Hippocampal formation (tissue), 2 donors: ENCODE measurements at places on chromosomes 7 and 10.
A peak's percentile ranks its signal among the peaks of the same experiment; 100 is the strongest.

DNA sequence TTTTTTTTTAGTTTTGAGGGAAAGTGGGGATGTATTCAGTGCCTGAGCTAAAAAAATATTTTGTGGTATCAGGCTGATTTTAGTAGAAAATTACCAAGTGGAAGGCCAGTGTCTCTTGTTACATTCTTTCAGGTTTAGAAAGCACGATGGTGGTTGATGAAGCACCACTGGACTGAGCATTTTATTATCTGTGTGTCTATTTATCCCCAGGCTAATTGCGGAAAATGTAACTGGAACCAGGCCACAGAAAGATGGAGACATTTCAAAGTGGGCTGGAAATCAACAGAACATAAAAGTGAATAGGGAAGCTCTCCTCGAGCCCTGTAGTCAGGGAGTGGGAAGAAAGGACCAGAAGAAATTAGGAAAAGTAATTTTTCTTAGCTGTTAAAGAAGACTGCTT lies 261.0 kb downstream of the STK31 start:
- no peak for DNase-seq

DNA sequence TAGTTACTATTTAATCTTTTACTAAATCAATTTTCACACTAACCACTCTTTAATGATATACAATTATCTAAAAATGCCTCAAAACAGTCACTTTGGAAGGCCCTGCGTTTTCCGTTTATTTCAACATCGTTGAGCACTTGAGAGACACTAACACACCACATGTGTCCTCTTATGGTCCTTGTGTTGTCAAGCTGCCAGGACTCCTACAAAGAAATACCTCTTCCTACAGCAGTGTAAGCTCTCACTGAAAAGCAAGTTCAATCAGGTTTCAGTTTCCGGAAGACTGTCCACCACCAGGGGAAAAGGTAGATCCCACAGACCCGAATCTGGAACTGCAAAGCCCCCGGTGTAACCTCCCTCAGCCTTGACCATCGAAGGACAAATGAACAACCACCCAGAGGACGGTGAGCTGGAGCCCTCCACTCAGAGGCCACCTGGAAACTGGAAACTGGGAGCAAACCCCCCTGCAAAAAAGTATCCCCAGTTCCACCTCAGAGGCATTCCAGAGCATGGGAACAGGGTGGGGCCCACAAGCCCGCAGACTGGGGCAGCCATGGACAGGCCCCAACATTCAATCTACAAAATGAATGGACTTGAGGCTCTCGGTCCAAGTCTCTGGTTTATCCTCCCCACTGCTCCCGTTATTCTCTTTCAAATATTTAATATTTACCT lies 37.6 kb downstream of the KCNH2 start:
- no peak for DNase-seq

DNA sequence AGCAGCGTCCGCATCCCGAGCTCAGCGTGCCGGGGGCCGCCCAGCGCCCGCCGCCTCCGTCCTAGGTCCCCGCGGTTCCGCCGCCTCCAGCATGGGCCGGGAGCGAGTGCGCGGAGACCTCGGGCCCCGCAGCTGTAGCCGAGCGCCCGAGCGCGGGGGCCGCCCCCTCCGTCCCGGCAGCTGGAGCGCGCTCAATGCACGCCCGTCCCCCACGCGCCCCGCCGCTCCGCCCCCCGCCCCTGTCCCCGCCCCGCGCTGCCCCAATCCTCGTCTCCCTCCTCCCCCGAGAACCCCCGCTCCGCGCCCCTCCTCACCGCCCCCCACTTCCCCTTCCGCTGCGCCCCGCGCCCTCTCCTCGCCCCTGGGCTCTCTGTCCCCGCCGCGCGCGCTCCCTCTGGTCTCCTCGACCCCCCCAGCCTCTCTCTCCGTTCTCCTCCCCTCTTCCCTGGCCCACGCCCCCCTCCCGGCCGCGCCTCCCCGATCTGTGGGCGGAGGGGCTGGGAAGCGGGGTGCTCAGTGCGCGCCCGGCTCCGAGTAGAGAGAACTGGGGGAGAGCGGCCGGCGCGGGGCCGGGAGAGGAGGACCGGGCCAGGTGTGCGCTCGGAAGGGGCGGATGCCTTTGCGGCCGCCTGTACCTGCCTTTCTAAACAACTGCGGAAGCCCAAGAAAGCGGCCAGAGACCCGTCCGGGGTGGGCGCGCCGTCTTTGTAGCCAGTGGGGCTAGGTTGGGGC lies at the start of gene VIPR2:
Gene VIPR2 (minus strand): TSS at position 110 of the 732 bp plus-strand sequence. CDS start 96 bp downstream, at position 14.
- no peak for DNase-seq

DNA sequence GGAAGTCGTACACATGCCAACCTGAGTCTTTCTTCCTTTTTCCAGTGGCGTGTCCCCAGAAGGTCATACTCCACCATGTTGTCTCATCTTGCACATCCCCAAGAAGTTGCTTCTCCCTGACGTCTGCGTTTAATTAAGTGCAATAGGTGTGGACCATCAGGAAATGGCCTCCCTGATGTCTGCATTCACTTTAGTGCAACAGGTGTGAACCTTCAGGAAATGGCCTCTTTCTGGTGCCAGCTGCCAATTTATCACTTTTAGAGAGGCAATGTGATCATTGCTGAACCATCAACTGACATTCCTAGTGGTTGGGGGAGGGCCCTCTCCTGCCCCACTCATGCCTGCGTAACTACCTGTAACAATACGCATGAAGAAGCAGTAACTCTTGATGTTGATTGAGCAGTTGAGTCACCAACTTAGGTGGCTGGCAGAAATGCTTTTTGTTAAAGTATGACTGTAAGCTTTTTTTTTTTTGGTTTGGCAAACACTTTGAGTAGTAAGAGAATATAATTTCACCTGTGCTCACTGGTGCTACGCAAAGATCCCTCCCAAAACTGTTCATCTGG lies 25.8 kb downstream of the SCIN start:
- DNase-seq: no peak

DNA sequence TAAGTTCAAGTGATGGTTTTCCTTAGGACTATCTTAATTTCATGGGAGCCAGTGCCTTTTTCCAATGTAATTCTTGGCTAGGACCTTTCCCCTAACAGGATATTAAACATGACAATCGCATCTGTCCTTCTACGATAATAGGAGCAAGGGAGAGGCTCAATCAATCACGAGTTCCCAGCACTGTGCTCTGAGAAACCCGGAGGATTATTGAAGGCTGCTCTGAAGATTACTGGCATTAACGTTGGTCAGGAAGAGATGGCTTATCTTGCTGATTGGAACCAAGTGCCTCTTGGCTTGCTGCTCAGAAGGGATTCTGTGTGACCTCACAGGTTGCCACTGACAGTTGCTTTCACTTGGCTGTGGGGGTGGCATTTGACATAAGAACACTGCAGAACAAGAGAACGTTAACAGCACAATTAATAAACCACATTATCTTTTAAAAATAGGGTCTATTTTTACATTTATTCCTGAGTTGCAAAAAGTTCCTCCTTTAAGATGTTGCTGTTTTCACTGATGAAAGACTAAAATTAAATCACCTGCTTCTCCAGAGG lies 252.1 kb upstream of the TAC1 start:
- DNase-seq: no peak

- DNase-seq: peak; percentile 18
Observed at GRCh38 chr10:79025199-79025832, 43.5 kb upstream of the ZMIZ1 start.

- DNase-seq: no peak
Observed at GRCh38 chr7:159007364-159007995, 137.2 kb downstream of the VIPR2 start.

DNA sequence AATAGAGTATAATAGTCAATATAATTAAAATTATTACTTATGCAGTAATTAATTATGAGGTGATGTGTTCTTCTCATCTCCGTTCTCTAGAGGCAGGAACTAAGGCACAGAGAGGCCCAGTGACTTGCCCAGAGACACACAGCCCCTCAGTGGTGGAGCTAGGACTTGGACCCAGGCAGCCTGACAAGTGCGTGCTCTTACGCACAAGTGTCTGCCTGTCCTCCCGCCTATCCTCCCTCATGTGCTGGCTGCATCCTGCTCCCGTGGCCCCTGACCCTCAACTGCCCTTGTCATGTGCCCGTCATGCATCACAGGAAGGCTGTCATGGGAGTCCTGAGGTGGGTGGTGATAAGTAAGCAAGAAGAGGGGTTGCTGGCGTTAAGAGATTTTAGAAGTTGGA lies 14.3 kb downstream of the IL2RA start:
- no peak for DNase-seq

DNA sequence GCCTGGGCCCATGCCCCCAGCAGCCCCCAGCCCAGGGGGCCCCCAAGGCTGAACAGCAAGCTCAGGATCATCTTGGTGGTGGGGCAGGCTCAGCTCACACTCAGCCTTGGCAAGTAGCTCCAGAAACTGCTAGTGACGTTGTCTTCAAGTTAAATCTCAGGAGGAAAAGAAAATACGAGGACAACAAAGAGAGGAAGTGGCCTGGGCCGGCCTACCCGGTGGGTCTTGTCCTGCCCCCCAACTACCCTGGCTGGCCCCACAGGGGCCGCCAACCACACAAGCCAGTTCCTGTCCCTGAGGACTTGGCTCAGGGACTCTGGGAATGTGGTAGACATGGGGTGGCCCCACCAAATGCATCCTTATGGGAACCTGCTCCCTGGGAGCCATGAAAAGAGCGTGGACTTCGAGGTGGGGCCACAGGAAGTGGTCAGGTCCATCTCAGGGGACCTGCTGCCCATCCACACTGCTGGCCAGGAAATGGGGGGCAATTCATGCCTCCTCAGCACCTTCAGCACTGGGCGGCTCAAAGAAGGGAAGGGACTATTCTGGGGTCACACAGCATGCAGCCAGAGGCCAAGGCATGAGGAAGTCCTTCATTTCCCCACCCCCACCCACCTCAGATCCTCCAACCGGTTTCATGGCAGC lies at the start of gene MMRN2:
Gene MMRN2 (minus strand): TSS at position 145 of the 645 bp plus-strand sequence. CDS start 74 bp downstream, at position 71.
- no peak for DNase-seq

DNA sequence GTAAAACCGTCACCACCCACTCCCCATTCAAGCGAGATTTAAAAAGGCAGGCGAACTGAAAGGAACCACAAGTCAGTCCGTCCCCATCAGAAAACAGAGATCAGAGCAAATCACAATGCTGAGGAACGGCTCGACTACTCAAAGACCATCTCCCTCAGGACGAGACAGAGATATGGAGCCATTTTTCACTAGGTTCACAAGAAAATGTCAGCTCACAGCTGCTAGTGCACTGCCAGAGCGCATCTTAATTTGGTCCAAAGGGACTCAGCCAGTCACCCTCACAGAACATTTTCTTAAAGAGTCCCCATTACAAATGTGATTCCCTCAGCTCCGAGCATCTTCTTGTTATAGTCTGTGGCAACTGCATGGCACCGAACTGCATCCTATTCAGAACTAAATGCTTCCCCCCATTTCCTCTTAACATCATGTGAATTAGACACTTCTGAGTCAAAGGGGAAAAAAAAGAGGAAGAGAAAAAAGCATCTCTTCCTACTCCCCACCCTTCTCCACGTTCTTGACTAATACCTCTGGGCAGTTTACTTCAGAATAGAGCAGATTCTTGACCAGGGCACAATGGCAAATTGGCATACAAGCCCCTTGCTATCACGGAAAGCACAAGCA lies 683.9 kb downstream of the MAGI2 start:
- peak; percentile 33 for DNase-seq

DNA sequence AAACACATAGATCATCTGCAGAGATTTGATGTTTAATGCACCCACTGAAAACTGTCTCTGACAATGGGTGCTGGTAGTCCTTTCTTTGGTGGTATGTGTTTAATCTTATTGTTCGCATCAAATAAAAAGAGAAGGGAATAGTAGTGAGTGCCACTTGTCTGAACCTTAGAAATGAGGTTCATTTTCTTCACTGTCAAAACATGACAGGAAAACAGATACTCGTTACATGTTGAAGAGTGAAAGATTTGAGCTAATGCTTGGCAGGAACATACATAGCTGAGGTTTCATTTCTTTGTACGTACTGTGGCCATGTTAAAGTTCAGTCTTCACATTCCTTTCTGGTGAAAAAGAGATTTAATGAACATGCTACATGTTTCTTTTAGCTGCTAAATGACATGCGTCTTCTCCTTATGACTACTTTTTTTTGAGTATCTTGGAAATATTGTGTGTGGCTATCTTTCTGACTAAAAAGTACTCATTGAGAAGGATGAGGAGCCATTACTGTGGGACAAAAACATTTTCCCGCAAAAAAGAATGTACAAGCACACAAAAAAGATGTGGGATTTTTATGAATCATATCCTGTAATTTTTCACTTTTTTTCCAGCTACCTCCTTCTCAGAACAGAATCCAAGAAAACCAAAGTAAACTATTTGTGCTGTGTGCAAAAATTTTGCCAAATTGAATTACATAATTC lies 108.0 kb downstream of the TWIST1 start:
- DNase-seq: no peak

- DNase-seq: no peak
Observed at GRCh38 chr7:107113866-107114265, 54.9 kb upstream of the HBP1 start.

- no peak for DNase-seq
Observed at GRCh38 chr10:106565546-106565945, 599.0 kb downstream of the SORCS1 start.

GRCh38 chr7:139897422-139898090 lies 68.5 kb downstream of the TBXAS1 start:
- no peak for DNase-seq

- no peak for DNase-seq
Observed at GRCh38 chr7:91752102-91752501, 128.4 kb downstream of the MTERF1 start.

DNA sequence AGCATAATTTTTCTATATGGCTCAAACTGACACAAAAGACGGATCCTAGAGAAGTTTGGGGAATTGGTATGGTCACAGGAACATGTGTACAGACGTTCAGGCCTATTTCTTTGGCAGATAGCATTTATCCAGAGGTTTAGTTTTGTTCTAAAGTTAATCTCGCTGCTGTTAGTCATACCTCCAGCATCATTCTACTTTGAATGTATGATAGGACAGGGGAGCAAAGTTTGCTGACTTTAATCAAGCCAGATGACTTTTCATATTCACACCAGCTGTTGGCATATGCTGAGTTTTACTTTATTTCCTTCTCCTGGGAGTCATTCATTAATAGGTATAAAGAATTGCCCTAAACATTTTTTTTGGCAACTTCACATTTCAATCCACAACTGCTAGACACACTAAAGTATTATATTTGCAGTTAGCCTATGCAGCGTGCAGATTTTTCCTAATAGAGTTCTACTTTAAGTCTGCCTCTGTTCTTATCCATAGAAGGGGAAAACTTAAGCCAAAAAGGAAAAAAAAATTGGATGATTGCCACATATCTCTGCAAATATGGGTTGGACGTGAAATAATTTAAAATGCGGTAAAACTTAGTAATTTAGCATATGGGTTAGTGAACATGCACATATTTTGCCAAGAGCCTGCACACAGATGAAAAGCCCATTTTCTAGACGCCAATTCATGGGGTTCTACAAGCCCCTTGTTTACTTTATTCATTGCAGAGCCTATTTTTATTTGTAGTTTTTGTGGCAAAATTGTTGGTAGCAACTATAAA lies 213.1 kb downstream of the C7orf25 start:
- no peak for DNase-seq
